Stimulated activated CD8-positive, alpha-beta memory T cell treated with anti-CD3 and anti-CD28 coated beads, Interleukin-15, amount 100 ng/mL, for 48 hours (primary cell): ENCODE measurements at places on chromosomes 11 and 22.

GRCh38 chr11:4185561-4185960 lies 91.0 kb downstream of the RRM1 start:
- DNase-seq, result no peak

DNA sequence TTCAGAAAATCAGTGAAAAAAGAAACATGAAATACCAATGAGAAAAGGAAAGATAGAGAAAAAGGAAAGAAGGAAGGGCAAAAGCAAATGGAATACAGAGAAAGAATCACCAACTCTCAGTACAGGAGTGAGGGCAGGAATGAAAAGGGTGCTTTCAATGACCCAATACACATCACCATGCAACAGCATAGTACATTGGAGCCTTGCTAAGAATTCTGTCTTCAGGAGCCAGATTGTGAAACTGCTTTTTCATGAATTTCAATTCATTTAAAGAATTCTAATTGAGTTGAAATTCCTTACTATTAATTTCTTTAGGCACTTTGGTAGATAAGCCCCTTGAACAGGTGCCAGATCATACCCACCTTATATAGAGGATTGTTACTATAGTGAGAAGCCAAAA lies 34.9 kb downstream of the BLID start:
- no peak for DNase-seq

- peak; percentile 37 for DNase-seq
Observed at GRCh38 chr11:35040221-35040942, 98.6 kb upstream of the CD44 start.

DNA sequence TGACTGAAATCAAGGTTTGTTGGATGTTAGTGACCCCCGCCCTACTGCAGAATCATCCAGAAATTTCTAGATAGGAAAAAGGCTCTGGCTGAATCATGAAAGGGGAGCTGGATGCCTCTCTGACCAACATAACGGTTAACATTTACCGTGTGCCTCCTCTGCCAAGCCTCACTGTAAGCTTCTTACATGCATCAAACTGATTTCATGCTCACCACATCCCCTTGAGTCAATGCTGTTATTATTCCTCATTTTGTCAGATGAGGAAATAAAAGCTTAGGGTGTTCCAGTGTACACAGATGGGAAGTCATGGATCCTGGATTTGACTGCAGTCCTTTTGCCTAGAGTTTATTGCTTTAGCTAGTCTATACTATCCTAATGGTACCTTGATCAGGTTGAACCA lies 5.9 kb upstream of the HMOX1 start:
- no peak for DNase-seq

- DNase-seq, result no peak
Observed at GRCh38 chr22:20787746-20788626, 14.1 kb downstream of the SERPIND1 start.

DNA sequence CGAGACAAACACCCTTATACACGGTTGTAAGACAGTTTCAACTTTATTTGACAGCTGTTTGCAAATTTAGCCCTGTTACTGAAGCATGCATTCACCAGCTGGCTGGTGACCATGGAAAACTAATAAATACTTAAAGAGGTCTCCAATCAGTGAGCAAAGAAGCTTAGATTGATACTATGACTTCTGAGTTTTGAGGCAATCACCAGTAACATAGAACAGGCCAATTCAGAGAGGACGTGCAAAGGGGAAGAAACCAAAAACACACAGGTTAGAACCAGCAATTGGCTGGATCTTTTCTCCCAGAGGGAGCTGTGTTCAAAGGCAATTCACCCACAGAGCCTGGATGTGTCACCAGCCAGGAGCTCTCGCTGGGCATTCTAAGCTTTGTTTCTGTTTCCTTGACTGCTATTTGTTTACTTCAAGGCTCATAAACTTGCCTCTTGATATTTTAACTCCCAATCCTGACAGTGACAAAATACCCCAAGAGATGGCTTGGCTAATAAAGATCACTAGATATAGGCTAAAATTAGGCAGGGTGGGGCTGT lies 113.6 kb upstream of the MTMR2 start:
- DNase-seq, result no peak

DNA sequence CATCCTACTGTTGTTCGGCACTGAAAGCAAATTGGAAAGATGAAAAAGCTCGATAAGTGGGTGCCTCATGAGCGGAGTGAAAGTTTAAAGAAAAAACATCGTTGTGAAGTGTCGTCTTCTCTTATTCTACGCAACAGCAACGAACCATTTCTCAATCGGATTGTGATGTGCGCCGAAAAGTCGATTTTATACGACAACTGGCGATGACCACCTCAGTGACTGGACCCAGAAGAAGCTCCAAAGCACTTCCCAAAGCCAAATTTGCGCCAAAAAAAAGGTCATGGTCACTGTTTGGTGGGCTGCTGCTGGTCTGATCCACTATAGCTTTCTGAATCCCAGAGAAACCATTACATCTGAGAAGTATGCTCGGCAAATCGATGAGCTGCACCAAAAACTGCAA lies 58.4 kb upstream of the FBXO3 start:
- DNase-seq, result no peak
